ENCODE measurements at places on chromosomes 1 and 21.

DNA sequence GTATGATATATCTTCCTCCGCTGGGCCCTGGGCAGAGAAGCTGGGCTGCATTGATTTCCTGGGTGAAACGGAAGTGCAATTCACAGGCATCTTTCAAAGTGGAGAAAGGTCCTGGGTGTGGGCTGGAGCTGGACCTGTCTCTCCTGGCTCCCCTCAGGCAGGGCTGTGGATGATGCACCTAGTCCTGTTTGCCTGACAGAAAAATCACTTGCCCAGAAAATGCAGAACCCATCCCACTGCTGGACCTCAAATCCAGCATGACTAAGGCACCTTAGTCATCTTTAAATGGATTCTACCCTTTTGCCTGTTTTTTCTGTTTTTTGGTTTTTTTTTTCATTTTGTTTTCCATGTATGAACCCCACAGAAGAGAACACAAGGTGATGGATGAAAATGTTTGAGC, 49.7 kb downstream of the MYSM1 start:
- no peak for DNase-seq

GRCh38 chr1:37255868-37256267, 218.5 kb upstream of the ZC3H12A start:
- no peak for DNase-seq

GRCh38 chr1:166083887-166084286, 82.9 kb downstream of the FAM78B start:
- DNase-seq, result no peak

GRCh38 chr1:81505831-81506230, 294.9 kb upstream of the ADGRL2 start:
- no peak for DNase-seq

DNA sequence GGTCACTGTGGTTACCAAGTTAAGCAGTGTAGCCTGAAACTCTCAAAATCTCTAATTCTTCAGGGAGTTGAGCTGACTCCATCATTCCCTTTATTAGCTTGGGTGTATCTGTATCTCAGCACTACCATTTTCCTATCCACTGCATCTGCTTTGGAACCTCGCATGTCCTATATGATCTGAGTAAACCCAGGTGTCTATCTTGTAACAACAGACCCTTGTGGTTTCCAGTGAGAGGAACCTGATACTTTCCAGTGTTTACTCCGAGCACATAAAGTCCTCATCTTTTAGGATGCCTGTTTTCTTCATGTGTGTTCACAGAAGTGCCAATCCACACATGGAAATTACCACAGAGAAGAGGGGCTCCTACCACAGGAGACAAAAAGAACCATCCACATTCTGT, 650.4 kb downstream of the LMO4 start:
- DNase-seq, result no peak
